Astrocyte of the spinal cord (primary cell): ENCODE measurements at places on chromosomes 4 and X.

DNA sequence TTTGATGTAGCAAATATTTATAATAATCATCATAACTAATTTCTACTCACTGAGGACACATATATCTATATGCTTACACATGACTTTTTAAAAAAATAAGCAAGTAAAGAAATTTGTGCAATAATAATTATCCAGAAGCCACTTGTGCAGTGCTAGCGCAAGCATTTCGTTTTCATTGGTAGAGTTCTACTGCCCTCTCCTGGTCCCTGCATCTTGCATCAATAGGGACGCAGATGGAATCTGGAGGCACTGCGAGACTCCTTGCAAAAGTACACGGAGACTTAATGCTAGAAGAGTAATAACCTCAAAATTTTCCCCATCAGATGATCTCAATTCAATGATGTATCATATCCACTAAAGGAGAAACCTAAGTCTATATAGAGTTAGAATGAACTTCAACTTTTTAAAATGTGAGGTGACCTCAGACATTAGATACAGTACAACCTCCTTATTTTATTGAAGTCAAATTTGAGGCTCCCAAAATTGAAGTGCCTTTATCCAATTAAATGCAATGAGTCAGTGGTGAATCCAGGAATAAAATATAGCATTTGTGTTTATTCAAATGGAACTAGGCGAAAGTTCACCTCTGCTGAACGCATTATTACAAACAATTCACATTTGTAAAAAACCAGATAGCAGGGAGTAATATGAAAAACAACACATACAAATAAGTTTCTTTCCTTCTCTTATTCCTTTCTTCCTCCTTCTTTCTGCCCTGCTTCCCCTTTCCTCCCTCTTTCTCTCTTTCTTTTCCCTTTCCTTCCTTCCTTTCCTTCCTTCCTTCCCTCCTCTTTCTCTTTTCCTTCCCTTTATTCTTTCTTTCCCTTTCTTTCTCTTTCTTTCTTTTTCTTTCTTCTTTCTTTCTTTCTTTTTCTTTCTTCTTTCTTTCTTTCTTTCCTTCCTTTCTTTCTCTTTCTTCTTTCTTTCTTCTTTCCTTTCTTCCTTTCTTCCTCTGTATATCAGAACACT is 450.0 kb downstream of the ANKRD50 start:
- DNase-seq = peak; percentile 90

- no peak for DNase-seq
Measured at GRCh38 chr4:106582103-106582502, 213.5 kb upstream of the GIMD1 start.

DNA sequence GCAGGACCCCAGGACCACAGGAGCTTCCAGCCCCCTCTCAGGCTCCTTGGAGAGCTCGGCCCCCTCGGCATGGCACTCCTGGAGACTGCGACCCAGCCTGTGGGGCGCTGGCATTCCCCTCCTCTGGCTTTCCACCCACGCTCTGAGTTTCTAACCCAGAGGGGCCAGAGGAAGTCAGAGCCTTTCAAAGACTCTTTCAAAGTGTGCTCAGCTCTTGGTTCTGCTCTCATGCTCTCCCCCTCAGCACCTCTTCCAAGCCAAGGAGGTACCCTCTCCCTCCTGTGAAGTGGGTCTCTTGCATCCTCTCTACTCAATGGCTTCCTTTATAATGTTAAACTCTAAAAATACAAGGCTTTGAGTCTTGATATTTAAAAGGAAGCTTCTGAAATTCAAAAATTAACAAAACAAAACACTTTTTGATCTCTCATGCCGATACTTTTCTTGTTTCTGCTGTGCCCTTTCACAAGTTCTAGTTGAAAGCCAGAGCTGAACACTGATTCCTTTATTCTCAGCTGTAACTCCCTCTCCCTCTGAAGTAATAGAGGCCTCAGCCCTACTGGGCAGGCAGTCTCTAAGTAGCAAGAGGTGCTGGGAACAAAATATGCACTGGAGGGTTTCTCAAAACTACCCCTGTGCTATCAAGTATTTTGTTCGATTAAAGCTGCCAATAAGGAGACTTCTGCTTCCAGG is 82.8 kb downstream of the NAT8L start:
- DNase-seq = peak; percentile 12

DNA sequence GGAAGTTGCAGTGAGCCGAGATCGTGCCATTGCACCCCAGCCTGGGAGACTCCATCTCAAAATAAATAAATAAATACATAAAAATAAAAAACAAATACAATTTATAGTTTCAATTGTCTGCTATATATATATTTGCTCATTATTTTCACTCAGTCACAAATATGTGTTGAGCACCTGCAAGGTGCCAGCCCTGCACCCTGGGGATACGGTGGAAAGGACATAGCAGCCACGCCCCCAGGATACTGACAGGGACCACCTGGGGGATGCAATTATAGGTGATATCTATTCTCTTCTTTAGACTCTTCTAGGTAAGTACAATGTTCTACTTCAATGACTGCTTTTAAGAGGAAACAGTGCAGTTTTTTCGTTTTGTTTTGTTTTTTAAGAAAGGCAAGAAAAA is 85.0 kb downstream of the JAKMIP1 start:
- DNase-seq = no peak

- no peak for DNase-seq
Measured at GRCh38 chr4:168825975-168826374, 184.1 kb downstream of the CBR4 start.

GRCh38 chr4:7384929-7385890 is 49.5 kb downstream of the PSAPL1 start:
- no peak for DNase-seq

DNA sequence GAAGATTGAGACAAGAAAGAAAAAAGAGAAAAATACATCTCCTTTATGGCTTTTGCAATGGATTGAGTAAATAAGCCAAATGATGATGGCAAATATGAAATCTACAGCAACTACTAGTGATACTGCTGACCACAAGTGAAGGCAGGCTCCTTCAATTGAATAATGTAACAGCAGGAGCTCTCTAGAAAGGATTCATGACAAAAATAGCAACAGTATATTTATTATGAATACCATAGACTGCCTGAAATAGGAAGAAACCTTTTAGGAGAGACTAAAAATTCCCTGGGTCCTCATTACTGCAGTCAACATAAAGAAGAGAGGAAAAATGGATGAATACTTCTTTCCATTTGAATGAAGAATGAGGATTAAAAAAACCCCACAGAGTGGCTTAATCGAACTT is 306.8 kb upstream of the ANXA10 start:
- DNase-seq = peak; percentile 18

DNA sequence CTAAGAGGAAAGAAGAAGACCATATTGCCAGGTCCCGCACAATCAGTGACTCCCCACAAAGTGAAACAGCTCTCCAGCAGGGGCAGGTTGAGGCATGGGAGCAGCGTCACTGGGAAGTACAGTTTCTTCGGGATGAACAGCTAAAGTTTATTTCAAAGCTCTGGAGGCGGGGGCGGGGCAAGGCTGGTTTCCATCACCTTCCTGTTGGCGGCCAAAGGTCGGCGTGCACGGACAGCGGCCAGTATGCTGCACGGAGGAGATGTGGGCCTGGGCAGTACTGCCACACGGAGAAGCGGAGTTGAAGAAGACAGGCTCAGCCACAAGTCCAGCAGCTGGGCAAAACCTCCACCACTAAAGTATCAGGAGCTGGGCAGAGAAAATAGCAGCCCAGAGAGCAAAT is 951 bp upstream of the ZNF518B start:
- no peak for DNase-seq

GRCh38 chr4:19327364-19327763 is 924.3 kb upstream of the SLIT2 start:
- DNase-seq = no peak

GRCh38 chrX:39952989-39953388 is 144.8 kb downstream of the BCOR start:
- DNase-seq = no peak

- DNase-seq = no peak
Measured at GRCh38 chrX:69070949-69071650, 94.2 kb downstream of the PJA1 start.

DNA sequence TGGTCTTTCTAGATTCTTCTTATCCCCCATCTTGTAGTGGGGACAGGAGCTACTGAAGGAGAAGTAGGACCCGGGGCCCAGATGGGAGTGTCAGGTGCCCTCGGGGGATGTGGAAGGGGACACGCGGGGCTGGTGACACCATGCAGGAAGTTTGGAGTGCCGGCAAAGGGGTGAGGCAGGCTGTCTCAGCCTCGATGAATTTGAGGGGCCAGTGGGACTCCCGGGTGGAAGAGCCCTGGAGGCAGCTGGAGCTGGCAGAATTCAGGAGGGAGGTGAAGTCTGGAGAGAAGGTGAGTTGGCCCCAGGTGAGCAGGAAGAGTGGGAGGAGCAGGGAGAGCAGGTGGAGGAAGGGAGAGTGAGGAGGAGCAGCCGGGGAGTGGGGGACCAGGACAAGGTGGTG is 101.7 kb downstream of the CPZ start:
- DNase-seq = no peak
